ENCODE measurements at places on chromosomes 3 and 15.

- DNase-seq: no peak
Observed at GRCh38 chr3:179872842-179873241, 163.9 kb downstream of the PEX5L start.

GRCh38 chr3:95832146-95832545, 982.2 kb upstream of the EPHA6 start:
- DNase-seq: no peak

GRCh38 chr3:46271209-46271745, 29.0 kb downstream of the CCR3 start:
- no peak for DNase-seq

GRCh38 chr15:49712846-49713450, 92.1 kb downstream of the DTWD1 start:
- DNase-seq: no peak

GRCh38 chr3:54857343-54857742, 70.5 kb downstream of the LRTM1 start:
- no peak for DNase-seq

GRCh38 chr15:46174122-46174521, 539.3 kb downstream of the SQOR start:
- DNase-seq: no peak

- DNase-seq: no peak
Observed at GRCh38 chr3:183922421-183922820, 37.7 kb upstream of the PARL start.

GRCh38 chr3:42711491-42712343, 9.1 kb upstream of the HHATL start:
- no peak for DNase-seq

- no peak for DNase-seq
Observed at GRCh38 chr15:64058279-64058678, 12.0 kb upstream of the DAPK2 start.

GRCh38 chr15:32119694-32120330, 89.5 kb downstream of the CHRNA7 start:
- no peak for DNase-seq

DNA sequence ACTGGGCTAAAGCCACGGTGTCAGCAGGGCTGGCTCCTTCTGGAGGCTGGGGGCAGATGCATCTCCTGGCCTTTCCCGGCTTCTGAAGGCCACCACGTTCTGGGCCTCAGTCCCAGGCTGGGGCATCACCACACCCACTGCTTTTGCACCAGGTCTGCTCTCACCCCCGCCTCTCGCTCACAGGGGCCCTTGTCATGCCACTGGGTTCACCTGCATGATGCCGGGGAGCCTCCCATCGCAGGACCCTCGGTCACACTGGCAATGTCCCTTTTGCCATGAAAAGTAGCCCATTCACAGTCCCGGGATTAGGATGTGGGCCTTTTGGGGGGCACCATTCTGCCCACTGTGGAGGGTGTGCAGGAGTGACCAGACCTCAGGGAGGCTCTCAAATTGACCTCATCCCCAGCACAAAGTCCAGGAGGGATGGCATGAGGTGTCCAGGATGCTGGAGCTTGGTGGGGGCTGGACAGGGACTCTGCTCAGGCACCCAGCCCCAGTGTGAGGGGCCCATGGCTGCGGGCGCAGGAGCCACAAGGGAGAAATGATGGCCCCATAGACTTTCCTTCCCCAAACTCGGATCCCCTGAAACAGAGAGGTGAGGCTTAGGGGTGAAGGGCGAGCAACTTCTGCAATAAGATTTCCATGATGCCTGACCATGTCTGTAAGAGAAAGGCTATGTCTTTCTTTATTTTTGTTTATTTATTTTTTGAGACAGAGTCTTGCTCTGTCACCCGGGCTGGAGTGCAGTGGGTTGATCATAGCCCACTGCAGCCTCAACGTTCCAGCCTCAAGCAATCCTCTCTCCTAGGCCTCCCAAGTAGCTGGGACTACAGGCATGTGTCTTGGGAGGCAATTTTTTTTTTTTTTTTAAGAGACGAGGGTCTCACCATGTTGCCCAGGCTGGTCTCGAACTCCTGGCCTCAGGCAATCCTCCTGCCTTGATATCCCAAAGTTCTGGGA, 189.1 kb downstream of the GOLGA6L6 start:
- DNase-seq: no peak

DNA sequence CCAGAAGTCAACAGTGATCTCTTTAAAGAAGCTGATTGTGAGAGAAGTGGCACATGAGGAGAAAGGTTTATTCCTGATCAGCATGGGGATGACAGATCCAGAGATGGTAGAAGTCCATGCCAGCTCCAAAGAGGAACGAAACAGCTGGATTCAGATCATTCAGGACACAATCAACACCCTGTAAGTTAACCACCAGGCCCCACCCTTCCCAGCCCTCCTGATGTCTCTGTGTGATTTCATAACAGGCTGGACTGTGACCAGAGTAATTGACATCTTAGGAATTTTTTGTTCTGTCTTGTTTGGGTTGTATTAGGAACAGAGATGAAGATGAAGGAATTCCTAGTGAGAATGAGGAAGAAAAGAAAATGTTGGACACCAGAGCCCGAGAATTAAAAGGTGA, 67.7 kb downstream of the KLHL25 start:
- no peak for DNase-seq

GRCh38 chr3:17352620-17353019, 389.8 kb downstream of the TBC1D5 start:
- no peak for DNase-seq

- DNase-seq: no peak
Observed at GRCh38 chr3:56971816-56972215, 88.6 kb upstream of the SPATA12 start.

- no peak for DNase-seq
Observed at GRCh38 chr15:86382341-86382740, 302.7 kb downstream of the AGBL1 start.

- DNase-seq: no peak
Observed at GRCh38 chr15:41408234-41408641, 5.9 kb upstream of the NDUFAF1 start.

DNA sequence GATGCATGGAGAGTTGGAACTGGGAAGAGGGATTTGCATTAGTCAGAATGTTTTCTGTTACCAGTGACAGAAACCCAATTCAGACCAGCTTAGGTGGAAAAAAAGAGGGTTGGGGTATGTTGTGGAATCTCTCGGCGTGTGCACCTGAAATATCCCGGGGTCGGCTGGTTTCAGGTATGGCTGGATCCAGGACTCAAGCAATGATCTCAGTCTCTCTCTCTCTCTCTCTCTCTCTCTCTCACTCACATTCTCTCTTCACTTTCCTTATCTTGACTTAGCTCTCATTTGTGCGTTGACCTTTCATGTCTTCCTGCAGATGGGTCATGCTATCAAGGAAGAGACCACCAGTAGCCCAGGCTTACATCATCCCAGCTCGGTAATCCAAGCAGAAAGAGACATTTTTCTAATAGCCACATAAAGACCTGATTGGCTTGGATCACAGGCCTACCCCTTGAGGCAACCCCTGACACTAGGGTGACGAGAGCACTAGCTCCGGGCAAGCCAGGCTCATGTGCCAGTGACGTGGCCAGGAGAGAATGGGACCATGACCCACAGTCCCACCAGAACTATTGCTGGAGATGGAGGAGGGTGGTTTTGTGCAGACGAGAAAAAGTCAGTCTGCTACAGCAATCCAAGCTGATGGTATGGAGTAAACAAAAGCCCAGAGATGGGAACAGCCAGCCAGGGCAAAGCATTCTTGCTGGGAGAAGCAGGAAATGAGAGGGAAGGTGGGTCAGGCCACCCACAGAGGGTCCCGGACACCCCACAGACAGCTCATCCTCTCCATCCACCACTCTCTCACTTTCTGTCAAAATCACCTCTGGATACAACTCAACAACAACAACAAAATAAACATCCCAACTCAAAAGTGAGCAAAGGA, 91.7 kb downstream of the CHSY1 start:
- no peak for DNase-seq

GRCh38 chr15:58519516-58519915, 87.7 kb downstream of the LIPC start:
- DNase-seq: no peak

- no peak for DNase-seq
Observed at GRCh38 chr3:61983479-61983878, 389.9 kb downstream of the FEZF2 start.

DNA sequence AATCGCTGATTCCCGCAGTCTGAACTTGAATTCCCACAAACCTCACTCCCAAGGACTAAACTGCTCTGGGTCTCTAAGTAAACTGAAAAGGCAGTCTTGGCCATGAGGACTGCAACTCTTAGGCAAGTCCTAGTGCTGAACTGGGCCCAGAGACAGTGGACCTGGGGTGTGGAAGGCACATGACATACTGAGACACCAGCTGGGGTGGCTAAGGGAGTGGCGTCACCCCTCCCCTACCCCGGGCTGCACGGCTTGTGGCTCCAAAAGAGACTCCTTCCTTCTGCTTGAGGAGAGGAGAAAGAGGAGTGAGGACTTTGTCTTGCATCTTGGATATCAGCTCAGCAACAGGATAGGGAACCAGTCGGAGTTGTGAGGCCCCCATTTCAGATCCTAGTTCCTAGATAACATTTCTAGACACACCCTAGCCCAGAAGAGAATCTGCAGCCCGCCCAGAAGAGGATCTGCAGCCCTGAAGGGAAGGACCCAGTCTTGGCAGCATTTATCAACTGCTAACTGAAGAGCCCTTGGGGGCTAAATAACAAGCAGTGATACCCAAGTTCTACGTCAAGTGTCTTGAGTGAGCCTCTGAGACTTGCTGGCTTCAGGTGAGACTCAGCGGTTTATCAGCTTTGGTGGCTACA, 110.7 kb upstream of the C3orf80 start:
- DNase-seq: no peak

- DNase-seq: no peak
Observed at GRCh38 chr3:175335229-175335628, 476.1 kb downstream of the NAALADL2 start.

GRCh38 chr15:48795901-48796300, 15.0 kb downstream of the CEP152 start:
- DNase-seq: no peak

- DNase-seq: no peak
Observed at GRCh38 chr15:41930221-41930866, 36.5 kb upstream of the SPTBN5 start.

DNA sequence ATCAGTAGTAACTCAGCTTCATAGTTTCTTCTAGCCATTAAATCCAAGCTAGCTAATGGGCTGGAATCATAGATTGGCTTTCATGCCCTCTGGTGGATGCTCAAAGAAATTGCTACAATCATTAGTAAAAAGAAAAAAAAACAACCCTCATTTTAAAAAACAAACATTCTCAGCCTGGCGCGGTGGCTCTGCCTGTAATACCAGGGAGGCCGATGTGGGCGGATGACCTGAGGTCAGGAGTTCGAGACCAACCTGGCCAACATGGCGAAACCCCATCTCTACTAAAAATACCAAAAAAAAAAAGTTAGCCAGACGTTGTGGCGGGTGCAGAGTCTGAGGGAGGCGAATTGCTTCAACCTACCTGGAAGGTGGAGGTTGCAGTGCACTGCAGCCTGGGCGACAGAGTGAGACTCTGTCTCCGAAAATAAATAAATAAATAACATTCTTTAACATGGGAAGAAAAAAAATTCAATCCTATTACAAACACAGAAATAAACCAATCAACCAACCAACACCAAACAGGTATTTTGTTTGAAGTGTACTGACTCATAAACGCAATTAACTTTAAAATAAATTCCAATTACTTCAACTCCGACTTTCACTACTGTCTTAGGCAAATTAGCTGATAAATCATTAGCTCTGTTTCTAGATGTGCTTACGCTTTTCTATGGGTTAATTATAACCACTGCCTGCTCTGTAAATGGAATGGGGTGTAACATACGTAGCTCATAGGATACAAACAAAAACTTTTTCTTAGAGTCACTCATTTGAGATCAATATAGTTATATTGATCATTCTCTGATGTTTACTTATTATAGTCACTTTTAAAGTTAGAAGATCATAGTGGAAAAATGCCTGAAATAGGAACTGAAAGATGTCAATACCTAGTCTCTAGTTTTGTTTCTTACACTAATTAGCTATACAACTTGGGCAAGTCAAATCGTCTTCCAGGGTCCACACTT, 24.9 kb downstream of the TMEM207 start:
- peak; percentile 15 for DNase-seq

GRCh38 chr3:37660782-37661181, 200.9 kb upstream of the CTDSPL start:
- DNase-seq: no peak

DNA sequence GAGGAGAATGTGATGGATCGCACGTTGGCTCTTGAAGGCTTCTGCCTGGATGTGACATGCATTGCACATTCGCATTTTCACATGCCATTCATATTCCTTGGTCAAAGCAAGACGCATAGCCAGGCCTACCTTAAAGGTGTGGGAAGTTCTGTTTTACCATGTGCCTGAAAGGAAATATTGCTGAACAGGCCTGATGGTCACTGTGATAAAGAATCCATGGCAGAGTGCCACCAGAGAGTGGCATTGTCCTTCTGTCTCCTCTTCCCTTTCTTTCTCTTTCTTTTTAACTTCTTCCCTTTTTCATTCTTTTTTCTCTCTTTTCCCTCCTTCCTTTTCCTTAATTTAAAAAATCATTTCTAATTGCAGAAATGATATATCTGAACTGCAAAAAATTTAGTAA, 15.9 kb upstream of the MITF start:
- DNase-seq: no peak

Data from CD4-positive, alpha-beta T cell treated with Interleukin-6 at 100 ng/mL for 8 hours (primary cell).